ENCODE measurements at places on chromosomes 2 and 18.

DNA sequence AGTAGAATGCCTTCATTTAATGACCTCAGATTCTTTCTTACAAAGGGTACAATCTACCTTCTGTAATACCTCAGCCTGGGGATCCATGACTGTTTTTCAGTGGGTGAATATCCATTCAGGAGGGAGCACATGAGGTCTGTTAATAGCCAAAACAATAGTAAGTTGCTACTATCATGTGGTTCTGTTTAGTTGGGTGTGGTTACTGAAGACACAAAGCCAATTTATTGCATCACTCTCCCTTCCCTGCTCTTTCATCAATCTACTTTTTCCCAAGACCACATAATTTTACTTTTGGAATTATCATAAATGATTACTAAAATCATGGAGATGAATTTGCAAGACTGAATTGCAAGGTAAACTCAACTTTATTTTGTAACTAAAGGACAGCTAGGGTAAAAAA lies 254.2 kb downstream of the GALNT13 start:
- no peak for DNase-seq

GRCh38 chr18:25189391-25190185 lies 162.4 kb downstream of the ZNF521 start:
- DNase-seq: no peak

GRCh38 chr2:168635065-168635577 lies 167.3 kb upstream of the NOSTRIN start:
- no peak for DNase-seq

- no peak for DNase-seq
Observed at GRCh38 chr2:180128861-180129260, 121.8 kb upstream of the CWC22 start.

GRCh38 chr2:121028577-121028976 lies 256.4 kb downstream of the TFCP2L1 start:
- no peak for DNase-seq

- DNase-seq: no peak
Observed at GRCh38 chr18:35443434-35443833, 54.3 kb downstream of the INO80C start.

DNA sequence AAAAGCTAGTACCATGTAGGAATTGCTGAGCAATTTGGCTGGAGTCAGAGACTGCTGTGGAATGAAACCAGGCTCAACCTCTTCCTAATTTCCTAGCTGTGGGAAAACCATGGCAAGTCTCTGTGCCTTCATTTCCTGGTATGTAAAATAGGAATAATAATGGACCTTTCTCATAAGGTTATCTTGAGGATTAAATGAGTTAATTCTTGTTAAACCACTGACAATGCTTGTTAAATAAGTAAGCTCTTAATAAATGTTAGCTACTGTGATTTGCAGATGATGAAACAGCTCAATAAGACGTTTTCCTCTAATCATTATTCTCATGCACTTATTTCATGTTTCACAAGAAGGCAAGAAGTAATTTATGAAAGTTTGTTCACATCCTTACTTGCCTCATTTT lies 346.7 kb downstream of the RND3 start:
- no peak for DNase-seq

- no peak for DNase-seq
Observed at GRCh38 chr2:63378589-63378988, 209.7 kb downstream of the WDPCP start.

All from stimulated activated CD4-positive, alpha-beta T cell treated with anti-CD3 and anti-CD28 coated beads, Interleukin-1b, Interleukin-23, amount 100 ng/mL, for 1 hour (primary cell).